ENCODE measurements at places on chromosomes 16 and 17.

GRCh38 chr17:8621585-8621984 is 8.9 kb downstream of the MYH10 start:
- DNase-seq, result no peak

GRCh38 chr16:57166451-57166850 is 19.4 kb downstream of the PSME3IP1 start:
- no peak for DNase-seq

GRCh38 chr16:5234295-5235050 is 136.9 kb upstream of the EEF2KMT start:
- no peak for DNase-seq

- peak; percentile 70 for DNase-seq
Measured at GRCh38 chr17:44708401-44709263, at the start of gene DBF4B. Gene DBF4B, plus strand, starts transcription at chr17:44708665. Its CDS starts 156 bp downstream, at chr17:44708821.

- DNase-seq, result no peak
Measured at GRCh38 chr16:68275611-68276191, 11.4 kb downstream of the SLC7A6 start.

- peak; percentile 63 for DNase-seq
Measured at GRCh38 chr16:75648265-75649076, 898 bp downstream of the TERF2IP start.

DNA sequence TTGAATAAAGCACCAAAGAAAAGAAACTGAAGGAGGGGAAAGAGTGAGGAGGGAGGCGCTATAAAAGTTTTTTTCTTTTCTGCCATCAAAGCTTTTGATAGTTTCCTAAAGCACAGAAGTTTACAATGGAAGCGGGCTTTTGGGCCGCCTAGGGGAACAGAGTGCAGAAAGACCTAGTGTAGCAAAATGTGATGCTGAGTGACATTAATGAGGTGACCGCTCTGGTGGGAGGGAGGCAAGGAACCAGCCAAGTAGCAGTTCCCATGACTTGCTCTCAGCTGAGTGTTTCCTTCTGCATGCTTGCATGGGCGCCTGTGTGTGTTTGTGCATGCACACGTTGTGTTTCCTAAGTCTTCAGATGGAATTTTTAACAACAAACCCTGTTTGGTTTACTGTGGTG is 15.5 kb downstream of the MSI2 start:
- no peak for DNase-seq

DNA sequence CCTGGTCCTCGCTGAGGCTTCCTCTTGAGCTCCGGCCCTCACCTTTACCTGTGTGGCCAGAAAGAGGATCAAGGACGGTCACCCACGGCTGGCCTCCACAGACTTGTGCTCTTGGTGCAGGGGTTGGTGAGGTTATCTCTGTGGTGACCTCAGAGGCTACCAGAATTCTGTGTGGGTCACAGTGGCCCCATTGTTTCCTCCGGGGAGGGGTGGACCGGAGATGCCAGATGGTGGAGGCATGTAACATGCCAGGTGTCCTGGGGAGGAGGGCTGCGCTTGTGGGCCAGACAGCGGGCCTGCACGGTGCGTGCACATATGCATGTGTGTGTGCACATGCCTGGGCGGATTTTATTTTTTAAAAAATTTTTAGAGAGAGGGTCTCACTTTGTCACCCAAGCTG is 6.3 kb downstream of the SGCA start:
- no peak for DNase-seq

DNA sequence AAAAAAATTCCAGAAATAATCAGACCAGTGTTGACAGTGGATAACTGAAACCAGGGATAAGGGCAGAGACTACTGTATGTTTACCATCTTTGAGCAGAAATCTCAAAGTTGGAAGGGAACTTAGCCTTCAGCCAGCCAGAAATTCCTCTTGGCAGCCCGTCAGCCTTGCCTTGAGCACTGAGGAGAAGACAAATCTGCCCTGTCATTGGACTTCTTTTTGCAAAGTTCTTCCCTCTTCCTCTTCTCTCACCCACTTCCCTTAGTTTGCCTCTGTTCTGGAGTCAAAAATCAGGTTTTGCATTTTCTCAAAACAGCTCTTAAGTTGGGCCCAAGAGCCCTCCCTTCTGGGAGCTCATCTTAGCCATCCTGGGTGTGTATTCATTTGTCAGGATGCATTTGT is 6.2 kb downstream of the TUFM start:
- DNase-seq, result no peak

- no peak for DNase-seq
Measured at GRCh38 chr17:7997186-7997585, 5.2 kb upstream of the GUCY2D start.

DNA sequence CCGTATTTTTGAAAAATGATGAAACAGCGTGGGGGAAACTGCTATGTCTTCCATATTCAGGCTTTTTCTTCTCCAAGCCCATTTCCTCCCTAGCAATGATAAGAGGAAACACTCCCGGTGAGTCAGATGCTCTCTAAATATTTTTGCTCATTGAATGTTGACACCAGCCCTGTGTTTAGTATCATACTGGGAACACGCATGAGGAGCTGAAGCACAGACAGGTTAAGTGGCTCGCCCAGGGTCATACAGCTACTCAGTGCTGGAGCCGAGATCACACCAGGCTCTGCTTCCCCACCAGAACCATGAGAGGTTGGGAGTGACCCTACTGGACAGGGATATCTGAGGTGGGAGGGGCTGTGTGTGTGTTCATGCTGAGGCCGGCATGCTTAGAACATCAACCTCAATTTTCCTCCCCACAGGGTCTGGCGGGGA is 37.8 kb upstream of the ADGRG1 start:
- DNase-seq, result no peak

- peak; percentile 56 for DNase-seq
Measured at GRCh38 chr16:15055141-15056053, 477 bp downstream of the NTAN1 start.

GRCh38 chr16:56355786-56356275 is 69.5 kb downstream of the AMFR start:
- no peak for DNase-seq

DNA sequence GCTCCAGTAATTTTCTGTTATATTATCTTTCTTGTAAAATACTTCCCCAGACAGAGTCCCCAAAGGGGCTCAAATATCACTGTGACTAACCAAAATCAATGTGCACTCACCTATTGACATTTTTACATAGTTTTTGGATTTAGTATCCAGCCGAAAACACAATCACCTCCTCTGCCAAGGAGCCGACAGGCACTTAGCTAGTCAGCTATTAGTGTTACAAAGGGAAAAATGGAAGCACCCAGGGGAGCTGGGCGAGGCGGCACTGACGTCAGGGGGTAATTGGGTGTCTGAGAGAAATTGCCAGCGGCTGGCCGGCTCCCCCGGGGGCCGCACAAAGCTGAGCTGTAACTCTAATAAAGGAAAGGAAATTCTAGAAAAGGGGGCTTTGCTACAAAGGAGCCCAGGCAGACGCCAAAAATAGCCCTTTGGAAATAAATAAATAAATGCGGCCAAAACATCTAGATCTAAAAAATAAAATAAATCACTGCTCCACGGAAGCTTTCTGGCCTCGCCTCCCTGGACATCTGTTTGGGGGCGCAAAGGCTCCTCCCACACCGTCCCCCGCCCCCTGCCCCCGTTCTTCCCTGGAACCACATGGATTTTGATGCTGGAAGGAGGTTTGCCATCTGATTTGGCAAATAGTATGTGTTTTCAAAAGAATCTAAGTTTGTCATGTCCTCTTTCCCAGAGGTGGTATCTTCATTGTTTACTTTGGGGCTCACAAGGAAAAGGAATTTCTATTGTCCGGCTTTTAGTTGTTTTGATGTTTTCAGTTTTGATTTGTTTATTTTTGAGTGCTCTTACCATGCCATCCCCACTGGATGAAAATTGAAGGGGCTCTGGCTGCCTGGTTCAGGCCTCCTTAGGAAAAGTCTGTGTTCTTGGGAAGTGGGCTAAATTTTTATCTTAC is 156.7 kb downstream of the ZNF423 start:
- no peak for DNase-seq

GRCh38 chr16:79687249-79688130 is 87.0 kb upstream of the MAF start:
- DNase-seq, result no peak

DNA sequence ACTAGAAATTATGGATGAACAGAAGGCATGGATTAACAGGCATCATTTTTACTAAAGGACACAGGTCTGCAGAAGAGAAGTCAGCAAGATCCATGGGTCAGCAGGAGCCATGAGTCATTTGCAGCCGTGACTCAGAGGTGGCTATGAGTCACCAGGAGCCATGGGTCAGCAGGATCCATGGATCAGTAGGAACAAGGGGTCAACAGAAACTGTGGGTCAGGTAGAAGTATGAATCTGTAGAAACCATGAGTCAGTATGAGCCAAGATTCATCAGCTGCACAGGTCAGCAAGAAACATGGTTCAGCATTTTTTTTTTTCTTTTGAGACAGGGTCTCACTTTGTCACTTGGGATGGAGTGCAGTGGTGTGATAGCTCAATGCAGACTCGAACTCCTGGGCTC is 58.2 kb upstream of the HS3ST4 start:
- DNase-seq, result no peak

DNA sequence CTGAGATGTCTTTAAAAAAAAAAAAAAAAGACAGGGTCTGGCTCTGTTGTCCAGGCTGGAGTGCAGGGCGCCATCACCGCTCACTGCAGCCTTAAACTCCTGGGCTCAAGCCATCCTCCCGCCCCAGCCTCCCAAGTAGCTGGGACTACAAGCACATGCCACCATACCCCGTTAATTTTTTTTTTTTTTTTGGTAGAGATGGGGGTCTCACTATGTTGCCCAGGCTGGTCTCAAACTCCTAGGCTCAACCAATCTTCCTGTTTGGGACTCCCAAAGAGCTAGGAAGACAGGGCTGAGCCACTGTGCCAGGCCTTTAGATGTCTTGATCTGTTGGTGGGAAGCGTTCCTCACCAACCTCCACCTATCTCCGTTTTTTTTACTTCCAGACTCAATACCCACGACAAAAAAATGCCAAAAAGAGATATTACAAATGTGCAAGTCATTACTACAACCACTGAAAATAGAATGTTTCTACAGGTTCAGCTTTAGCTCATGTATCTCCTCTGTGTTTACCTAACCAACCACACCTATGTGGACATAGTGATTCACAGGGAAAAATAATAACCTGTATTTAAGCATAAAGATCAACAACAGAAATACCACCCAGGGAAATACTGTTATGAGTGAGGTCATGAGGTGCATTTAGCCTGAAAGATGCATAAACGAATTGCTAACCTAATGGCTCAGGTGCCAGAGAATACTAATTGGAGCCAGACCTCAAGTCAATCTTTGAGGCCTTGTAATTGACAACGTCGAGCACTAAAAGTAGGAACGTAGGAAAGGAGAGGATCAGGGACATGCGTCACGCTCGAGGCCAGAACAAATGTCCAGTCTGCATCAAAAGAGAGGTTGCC is 22.6 kb downstream of the NACA2 start:
- no peak for DNase-seq

DNA sequence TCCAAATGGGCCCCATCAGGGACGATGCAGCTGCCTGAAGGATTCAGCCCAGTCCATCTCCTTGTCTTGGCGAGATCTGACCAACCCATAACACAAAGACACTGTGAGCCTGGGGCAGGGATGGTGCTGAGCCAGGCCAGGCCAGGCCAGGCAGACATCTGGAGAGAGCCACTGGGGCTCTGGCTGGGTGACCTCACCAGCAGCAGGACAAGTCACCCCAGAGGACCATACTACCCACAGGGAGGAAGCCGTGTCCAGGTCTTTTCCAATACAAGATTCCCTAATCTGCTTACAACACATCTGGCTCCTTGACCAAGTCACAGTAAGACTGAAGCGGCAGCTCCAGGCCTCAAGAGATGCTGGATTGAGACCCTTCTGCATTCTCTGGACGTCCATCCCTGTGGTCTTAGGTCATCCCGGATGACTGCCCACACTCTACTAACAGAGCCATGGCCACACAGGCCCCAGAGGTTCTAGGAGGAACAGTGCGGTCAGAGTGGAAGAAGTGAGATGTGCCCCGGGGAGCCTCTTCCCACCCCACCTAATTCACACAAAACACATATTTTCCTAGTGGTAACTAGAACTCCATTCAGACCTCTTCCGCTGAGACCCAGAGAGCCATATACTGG is 81.8 kb upstream of the RCVRN start:
- DNase-seq, result no peak

- DNase-seq, result no peak
Measured at GRCh38 chr17:19022747-19023146, 18.2 kb upstream of the FAM83G start.

- DNase-seq, result no peak
Measured at GRCh38 chr17:6797718-6798351, 21.8 kb downstream of the FBXO39 start.

- DNase-seq, result peak; percentile 53
Measured at GRCh38 chr16:67546761-67547422, 15.4 kb upstream of the CTCF start.

DNA sequence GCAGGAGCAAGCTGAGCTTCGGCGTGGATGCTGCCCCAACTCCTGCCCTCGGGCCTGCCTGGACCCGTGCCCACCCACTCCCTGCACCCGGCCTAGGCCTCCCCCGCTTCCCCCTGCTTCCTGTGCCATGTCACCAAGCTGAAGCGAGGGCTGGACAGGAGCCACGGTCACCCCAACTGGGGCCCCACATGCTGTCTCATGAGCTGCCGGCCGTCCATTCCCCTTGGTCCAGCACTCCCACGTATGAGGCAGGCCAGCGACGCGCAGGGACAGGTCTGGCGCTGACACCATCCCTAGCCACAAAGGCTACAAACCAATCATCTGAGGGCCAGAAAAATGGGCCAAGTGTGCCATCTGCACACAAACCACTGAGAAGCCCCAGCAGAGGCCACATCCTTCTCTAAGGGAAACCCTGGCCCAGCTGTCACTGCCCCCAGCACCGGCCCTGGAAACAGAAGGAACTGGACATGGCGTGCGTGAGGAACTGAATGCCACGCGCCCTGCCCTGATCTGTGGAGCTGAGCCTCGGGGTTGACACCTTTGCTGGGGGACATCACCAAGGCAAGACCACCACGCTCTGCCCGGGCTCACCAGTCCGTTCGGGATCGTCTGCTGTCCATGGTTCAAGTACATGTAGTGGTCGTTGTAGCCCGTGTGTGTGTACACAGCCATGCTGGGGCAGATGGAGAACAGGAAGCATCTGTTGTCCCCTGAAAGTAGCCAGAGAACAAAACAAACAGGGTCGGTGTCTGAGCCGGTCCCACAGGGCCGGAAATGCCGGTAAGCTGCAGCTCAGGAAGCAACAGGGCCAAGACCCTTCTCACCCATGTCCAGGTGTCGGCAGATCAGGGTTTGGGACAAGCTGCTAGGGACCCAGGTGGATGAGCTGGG is 22.2 kb downstream of the MEAK7 start:
- no peak for DNase-seq

GRCh38 chr17:30927756-30928155 is 6.0 kb downstream of the ADAP2 start:
- no peak for DNase-seq

GRCh38 chr17:76446449-76447231 is 6.3 kb downstream of the UBE2O start:
- no peak for DNase-seq

GRCh38 chr16:87435372-87436224 is 43.5 kb downstream of the MAP1LC3B start:
- no peak for DNase-seq

DNA sequence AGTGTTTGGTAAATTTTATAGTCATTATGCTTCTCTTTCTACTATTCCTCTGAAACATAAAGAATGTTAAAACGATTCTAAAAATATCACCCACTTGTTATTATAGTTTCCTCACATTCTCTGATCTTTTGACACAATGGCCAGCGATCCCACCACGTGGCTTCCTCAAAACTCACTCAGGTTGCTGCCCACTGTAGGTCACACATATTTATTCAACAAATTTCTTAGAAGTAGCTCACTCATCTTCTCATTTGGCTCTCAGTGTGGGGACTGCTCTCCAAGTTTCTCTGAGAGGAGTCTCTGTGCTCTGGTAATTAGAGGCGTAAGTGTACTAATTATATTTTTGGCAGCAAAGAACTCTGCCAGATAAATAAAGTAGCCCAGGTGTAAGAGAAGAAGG is 465.4 kb downstream of the CDH11 start:
- DNase-seq, result no peak

- DNase-seq, result no peak
Measured at GRCh38 chr17:29197516-29198272, 17.5 kb upstream of the MYO18A start.
